ENCODE measurements at places on chromosomes 5 and 9.

GRCh38 chr5:178765753-178766300, 35.4 kb upstream of the ZNF354A start:
- DNase-seq = no peak

DNA sequence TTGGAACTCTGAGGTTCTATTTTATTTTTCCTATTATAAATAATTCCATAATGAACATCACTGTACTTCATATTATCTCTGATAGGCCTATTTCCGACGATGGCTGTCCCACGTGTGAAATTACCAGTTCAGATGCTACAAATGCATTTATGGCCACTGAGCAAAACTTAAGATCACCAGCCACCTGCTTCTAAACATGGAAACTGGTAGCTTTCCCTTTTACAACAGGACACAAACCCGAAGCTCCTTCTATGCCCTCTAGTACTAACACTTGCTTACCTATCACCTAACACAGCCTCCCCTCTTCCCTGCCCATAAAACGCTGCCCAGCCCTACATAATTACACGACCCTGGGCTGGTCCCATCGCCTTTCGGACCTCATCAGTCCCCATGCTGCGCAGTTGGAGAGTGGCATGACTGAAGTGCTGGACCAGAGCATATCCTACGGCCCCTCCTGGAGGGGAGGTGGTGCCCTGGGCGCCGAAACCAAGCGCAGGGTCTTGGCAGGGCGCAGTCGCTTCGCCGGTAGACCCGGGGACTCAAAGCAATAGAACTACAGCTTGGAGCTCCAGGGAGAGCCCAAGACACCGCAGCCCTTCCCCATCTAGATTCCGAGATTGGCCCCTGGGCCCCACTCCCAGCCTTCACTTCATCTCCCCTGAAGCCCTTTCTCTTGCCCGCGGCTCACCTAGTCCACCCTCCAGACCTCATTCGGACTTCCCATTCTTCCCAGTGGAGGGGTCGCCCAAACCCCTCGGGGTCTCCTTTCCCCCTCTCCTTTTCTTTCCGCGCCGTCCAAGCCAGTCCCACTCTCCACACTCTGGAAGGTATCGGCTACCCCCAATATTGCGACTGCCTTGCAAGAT, 1.0 kb upstream of the SAP30L start:
- DNase-seq = peak; percentile 27

DNA sequence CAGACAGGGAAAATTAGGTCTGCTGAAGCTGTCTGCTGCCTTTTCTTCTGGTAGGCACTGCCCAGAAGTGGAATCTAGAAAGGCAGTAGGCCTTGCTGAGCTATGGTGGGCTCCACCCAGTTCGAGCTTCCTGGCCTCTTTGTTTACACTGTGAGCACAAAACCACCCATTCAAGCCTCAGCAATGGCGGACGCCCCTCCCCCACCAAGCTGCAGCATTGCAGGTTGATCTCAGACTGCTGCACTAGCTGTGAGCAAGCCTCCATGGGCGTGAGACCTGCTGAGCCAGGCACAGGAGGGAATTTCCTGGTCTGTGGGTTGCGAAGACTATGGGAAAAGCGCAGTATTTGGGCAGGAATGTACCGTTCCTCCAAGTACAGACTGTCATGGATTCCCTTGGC, 18.5 kb downstream of the AGTPBP1 start:
- no peak for DNase-seq

GRCh38 chr9:75962013-75962661, 71.7 kb downstream of the PCSK5 start:
- DNase-seq = no peak

DNA sequence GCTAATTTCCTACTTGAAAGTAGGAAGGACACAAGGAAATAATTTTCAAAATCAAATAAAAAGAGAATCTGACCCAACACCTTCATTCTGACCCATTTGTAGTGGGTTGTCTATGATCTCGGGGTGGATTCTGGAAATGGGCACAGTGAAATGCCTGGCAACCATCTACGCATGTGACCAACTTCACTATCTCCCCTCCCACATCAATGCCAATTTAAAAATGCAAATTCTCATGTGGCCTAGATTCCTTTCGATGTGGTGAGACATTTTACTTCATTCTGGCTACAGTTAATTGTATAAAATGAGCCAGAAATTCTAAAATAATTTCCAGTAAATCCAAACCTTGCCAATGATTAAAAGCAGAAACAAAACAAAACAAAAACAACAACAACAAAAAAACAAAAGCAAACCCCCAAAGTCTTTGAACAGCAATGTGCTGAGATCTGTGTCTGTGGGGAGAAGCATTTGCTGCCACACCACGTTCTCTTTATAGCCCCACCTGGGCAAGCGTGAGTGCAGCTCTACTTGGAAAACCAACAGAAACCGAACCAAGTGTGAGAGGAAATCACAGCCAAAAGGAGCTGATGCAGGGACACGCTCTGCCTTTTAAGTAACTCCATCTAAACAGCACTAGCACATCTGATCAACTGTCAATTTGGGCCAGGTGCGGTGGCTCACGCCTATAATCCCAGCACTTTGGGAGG, 59.0 kb downstream of the USP20 start:
- no peak for DNase-seq

DNA sequence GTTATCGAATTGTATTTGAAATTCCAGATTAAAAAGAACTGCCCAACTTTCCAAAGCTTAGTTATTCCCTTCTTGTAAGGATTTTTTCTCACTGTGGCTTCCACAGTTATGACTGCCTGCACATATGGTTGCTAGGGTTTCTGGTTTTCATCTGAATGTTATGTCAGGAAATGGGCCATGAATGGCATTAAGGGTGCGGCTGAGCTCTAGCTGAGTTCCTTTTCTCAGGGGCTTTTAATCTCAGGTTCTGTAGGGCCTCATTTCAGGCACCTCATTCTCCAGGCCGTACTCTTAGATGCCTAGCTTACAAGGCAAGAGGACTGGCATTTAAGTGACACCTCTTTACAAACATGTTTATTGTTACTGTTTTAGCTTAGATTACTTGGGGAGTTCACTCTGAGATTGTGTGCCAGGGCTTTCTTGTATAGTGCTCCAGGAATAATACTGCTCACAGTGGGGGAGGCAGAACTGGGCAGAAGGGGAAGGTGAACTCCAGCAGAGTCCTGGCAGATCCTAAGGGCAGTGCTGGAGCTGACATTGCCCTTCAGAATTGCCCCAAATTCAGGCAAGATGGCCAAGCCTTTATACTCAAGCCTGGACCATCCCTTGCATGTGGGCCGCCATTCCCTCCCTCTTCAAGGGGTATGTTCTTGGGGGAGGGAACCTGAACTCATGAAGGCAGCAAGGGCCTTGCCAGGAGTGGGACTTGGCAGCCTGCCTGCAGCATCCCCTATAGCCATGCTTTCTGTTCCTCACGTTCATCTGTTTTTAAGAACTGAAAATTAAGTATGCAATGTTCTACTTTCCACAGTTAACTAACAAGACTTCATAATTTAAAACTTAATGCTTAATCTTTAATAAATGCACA, 111.5 kb downstream of the KDM4C start:
- DNase-seq = no peak

DNA sequence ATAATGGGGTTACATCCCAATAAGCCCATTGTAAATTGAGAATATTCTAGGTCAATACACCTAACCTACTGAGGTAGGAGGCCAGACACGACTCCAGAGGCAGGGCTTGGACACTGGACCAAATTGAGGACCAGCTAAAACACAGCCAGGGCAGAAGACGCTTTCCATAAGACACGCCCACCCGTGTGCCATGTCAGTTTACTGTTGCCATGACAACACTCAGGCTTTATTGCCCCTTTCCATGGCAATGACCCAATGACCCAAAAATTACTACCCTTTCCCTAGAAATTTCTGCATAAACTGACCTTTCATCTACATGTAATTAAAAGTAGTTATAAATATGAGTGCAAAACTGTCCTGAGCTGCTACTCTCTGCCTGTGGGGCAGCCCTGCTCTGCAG, 31.5 kb downstream of the SLC22A4 start:
- DNase-seq = no peak

GRCh38 chr9:136940526-136941230, 3.9 kb downstream of the FBXW5 start:
- DNase-seq = no peak

GRCh38 chr5:123997462-123998215, 485.7 kb downstream of the CSNK1G3 start:
- no peak for DNase-seq

DNA sequence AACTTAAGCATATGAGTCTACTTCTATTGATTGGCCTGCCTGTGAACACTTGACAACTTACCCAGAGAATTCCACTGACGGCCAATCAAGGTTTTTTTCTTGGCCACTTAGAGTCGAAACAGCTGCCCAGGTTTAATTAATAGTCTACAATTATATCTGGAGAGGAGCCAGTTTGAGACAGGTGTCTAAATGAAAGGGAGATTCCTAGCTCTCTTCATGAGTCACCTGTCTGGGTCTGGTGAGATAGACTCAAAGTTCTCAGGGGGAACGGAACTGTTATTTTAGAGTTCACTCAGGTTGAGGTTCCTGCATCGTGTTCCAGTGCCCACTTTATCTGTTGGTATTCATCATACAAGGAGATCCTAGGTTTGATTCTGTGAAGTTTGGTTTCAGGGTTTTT, 111.0 kb downstream of the CD180 start:
- DNase-seq = no peak

All from GF-D8 (cell line).